ENCODE measurements at places on chromosomes 5 and 9.
A peak's percentile ranks its signal among the peaks of the same experiment; 100 is the strongest.

DNA sequence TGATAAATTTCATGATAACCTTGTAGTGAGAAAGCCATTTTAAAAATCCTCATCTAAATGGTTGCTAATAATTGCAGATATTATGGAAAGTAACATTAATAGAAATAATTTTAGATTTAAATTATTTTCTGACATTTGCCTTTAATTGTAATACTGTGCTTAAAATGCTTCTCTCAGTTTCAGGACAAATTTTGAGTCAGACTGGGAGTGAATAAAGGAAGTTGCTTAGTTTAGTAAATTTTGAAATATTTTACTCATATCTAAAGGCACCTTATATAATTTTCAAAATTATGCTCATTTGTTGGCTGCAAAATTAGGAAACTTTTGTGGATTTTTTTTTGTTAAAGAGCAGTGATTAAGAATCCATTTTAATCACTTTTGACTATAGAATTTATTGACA is 93.8 kb downstream of the CSNK1G3 start:
- DNase-seq = no peak

DNA sequence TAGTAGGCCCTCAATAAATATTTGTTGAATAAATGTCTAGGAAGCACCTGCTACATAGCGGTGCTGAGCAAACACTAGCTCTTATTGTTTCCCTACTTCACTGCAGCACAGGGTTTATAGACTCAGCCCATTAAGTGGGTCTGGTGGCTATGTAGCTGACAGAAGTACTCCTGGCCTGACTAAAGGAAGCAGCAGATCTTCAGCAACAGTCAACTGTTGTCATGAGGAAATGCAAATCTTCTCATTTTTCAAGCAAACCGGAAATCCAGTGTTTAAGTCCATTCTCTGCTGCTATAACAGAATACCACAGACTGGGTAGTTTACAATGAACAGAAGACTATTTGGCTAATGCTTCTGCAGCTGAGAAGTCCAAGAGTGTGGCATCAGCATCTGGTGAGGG is 2.8 kb upstream of the TEX10 start:
- no peak for DNase-seq

GRCh38 chr5:172501708-172502320 is 47.5 kb upstream of the SH3PXD2B start:
- no peak for DNase-seq

DNA sequence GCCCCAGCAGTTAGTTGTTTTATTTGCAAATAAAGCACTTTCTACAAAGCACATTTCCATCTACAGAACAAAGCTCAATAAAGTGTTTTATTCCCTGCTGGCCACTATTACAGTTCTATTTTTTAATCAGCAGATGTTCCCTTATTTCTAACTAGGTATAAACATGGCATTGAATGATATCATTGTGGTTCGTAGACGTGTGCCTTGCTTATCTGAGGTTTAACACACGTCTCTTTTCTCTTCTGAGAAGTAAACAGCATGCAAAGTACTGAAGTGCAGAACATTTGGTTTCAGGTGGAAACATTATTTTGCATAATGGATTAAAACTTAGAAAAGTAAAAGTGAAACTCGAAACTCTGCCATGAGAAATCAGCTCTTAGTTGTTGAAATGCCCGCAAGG is 1989.3 kb upstream of the WWC1 start:
- no peak for DNase-seq

- no peak for DNase-seq
Observed at GRCh38 chr9:112184221-112184620, 9.1 kb upstream of the SUSD1 start.

DNA sequence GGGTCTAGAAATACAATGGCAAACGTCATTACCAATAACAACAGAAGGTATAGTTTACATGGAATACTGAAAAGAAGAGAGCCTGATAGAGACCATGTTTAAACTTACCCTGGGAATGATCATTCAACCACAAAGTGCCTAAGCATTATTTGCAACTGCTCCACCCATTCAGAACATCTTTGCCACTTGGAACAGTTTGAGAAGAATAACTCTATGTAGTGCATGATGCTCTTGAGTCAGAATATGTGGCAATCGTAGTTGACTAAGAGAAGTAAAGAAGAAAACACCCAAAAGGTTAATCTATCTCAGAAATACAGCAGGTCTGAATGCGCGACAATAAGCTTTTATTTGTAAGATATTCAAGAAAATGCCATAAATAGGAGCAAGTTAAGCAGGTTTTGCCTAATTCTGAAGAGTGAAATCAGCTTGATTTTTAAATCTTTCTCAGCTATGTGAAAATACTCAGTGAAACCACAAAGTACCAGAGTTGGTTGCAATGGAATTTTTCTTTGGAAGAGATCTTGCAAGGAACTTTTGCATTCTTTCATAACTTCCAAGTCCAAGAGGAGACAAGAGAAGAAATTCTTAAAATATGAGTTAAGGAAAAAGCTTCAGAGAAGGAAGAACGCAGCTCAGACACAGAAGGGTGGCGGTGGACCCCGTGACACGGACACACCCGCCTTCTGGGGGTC is 64.3 kb downstream of the HABP4 start:
- no peak for DNase-seq

GRCh38 chr9:99299211-99300102 is 77.4 kb downstream of the SEC61B start:
- no peak for DNase-seq

GRCh38 chr5:33143405-33144123 is 297.2 kb upstream of the TARS1 start:
- no peak for DNase-seq

DNA sequence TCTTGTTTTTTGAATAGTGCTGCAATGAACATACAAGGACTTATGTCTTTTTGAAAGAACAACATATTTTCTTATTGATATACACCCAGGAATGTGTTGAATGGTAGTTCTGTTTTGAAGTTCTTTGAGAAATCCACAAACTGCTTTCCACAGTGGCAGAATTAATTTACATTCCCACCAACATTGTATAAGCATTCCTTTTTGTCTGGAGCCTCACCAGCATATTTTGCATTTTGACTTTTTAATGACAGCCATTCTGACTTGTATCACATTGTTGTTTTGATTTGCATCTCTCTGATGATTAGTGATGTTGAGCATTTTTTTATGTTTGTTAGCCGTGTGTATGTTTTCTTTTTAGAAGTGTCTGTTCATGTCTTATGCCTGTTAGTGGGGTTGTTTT is 524.9 kb downstream of the SEMA5A start:
- no peak for DNase-seq

DNA sequence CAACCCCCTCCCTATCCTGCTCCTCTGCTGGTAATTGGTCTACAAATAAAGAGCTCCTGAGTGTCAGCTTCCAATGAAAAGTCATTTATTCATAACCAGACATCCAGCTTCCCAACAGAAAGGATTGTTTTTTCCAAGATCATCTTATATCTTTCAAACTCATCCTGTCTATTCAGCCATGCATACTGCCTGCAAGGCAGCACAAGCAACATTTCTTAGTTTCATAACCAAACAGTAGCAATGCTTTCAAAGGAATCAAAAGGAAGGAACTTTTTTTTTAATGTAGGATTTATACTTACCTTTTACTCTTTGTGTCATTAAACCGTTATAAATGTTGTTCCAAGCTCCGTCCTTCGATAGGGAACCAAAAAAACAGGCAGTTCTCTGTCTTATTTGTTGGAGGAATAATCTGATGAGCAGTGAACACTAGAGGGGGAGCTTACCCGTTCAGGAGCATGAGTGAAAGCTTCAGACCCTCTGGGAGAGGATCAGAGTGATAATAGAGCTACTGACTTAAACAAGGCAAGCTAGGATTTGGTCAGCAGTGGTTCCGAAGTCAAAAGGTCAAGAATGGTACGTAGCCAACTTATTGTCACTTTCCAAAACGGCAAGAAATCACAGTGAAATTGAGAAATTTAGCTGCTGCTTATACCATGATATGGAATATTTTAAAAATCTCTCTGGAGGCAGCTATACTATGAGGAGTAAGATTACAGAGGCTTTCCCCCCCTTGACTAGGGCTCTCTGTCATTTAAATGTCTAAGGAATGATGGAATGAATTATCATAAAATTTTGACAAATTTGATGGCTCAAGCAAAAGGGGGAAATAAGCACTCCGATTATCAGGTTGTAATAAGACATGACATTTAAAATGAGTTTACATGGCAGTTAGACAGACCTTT is 892.9 kb downstream of the NR2F1-AS1 start:
- DNase-seq = no peak

- DNase-seq = no peak
Observed at GRCh38 chr5:67292201-67292940, 95.8 kb upstream of the CD180 start.

- no peak for DNase-seq
Observed at GRCh38 chr5:158244882-158245281, 385.9 kb upstream of the CLINT1 start.

- no peak for DNase-seq
Observed at GRCh38 chr5:12330381-12330780, 426.1 kb upstream of the CTNND2 start.

DNA sequence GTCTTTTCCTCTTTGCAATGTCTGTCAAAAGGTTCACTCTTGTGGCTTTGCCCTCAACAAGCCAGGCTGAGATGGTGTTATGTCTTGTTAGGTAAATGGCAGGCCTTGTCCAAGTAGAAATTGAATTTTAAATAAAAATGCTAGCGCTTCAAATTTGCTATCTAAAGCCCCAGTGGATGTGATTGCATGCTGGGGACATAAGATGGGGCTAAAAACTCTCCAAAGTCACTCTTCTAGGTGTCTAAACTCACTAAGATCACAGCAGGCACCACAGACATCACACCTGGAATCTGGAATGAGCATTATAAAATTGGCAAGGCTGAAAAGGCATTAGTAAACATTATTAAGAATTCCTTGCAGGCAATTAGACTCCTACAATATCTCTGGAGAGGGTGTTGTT is 262.7 kb upstream of the CLINT1 start:
- no peak for DNase-seq

GRCh38 chr9:125397736-125398135 is 136.1 kb downstream of the GAPVD1 start:
- DNase-seq = no peak

GRCh38 chr9:98778711-98779530 is 17.4 kb downstream of the ANKS6 start:
- no peak for DNase-seq

DNA sequence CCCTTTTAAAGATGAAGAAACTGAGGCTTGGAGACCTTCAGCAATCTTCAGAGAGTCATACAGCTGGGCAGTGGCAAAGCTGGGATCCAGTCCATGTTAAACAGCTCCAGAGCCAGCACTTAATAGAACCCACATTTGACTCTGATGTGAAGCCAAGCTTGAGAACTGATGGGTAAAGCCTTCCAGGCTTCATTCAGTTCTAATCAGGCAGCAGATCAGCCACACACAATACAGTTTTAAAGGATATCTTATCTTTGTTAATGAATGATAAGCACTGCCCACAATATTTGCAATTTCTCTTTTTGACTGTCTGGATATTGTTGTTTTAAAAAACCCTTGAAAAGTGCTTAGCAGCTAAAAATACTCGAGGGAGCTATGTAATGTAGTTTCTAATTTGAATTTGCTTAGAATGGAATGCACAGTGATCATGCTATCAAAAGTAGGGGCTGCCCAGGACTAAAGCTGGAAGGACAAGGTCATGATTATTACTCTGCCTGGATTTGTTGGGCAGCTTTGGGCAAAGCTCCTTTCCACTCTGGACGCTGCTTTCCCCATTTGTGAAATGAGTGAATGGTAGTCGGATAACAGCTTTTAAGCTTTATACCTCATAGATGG is 31.3 kb upstream of the HTR4 start:
- no peak for DNase-seq

GRCh38 chr9:108586471-108587139 is 269.2 kb downstream of the ACTL7B start:
- DNase-seq = no peak

DNA sequence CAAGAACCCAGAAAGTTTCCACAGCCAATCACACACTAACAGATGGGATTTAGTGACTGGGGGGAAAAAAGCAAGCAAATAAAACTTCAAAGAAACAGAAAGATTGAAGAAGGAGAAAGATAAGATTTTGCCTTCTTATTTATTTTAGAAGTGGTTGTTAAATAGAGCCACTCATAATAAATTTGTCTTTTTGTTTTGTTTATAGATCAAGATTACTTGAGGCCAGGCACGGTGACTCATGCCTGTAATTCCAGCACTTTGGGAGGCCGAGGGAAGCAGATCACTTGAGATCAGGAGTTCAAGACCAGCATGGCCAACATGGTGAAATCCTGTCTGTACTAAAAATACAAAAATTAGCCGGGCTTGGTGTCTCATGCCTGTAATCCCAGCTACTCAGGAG is 94.9 kb upstream of the RANBP3L start:
- DNase-seq = no peak

GRCh38 chr9:71223953-71224538 is 102.6 kb upstream of the TRPM3 start:
- DNase-seq = no peak

GRCh38 chr9:18208166-18209059 is 265.5 kb upstream of the ADAMTSL1 start:
- peak; percentile 41 for DNase-seq

Measured in left cardiac atrium (tissue), 4 donors.